DMS79 treated with DMSO at 0.1 percent for 48 hours (cell line): ENCODE measurements at places on chromosomes 5 and 9.

DNA sequence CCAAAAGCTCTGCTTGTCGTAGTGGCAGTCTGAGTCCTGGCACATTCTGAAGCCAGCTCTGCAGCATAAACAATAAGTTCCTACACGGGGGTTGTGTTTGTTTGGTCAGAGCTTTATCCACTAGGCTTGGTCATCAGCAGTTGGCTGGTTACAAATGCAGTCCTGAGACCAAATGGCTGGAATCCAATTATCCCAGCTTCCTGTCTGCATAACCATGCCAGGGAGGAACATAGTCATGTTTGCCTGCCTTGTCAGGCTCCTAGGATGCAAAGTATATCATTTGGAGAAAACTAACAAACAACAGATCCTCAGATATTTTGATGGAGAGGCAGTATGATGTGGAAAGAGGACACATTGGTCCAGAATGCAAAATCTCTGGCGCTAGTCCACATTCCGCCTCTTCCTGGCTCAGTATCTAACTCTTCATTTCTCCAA is 85.8 kb downstream of the FBXO38 start:
- no peak for DNase-seq

- DNase-seq: no peak
Observed at GRCh38 chr5:134063188-134063820, 51.2 kb upstream of the TCF7 start.

GRCh38 chr5:61202213-61202612 is 39.9 kb upstream of the SMIM15 start:
- no peak for DNase-seq

GRCh38 chr9:128404560-128404959 is 16.1 kb upstream of the CERCAM start:
- DNase-seq: no peak

DNA sequence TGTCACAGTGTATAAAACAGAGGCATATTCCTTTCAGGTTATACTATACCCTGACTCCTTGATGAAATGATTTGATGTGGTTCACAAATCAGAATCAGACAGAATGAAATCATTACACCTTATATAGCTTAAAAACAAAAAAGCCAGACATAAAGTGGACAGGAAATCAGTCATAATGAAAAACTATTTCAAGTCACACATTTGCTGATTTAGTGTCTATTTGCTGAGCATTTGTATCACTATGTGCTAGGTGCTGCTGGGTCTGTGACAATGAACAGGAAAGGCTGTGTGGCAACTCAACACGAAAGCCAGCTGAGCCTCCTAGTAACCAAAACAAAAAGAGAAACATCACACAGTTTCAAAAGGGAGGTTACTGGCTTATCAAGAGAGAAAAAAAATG is 194.0 kb downstream of the EFNA5 start:
- DNase-seq: no peak

DNA sequence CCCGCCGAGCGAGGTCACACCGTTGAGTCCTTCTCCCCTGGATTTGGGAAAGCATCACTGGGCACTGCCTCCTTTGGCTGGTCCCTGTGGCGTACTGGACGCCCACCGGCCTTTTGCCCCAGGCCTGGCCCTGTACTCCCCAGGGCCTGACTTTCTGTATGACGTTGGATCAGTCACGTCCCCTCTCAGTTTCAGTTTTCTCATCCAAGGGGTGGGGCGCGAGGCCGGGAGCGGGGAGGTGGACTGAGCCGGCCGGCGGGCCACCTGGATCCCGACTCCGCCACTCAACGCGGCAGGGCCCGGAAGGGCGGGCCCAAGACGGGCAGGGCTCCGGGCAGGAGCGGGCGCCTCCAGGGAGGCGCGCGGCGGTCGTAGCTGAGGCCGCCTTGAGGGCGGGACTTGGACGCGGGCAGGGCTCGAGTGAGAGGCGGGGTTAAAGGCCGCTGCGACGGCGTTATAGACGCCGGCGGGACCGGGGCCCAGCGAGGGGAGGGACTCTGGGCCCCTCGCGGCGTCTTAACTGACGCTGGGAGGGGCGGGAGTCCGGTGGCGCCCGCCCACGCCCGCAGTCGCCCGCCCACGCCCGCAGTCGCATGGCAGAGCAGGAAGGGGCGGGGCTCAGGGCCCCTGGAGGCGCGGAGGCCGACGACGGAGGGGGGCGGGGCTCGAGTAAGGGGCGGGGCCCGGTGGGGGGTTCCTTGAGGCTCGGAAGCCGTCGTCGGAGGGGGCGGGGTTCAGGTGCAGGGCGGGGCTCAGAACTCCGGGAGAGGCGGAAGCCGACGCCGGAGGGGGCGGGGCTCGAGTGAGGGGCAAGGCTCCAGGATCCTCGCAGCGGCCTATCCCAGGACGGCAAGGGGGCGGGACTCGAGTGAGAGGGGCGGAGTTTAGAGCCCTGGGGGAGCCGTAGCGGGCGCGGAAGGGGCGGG is 549 bp upstream of the CARD19 start:
- peak; percentile 79 for DNase-seq

DNA sequence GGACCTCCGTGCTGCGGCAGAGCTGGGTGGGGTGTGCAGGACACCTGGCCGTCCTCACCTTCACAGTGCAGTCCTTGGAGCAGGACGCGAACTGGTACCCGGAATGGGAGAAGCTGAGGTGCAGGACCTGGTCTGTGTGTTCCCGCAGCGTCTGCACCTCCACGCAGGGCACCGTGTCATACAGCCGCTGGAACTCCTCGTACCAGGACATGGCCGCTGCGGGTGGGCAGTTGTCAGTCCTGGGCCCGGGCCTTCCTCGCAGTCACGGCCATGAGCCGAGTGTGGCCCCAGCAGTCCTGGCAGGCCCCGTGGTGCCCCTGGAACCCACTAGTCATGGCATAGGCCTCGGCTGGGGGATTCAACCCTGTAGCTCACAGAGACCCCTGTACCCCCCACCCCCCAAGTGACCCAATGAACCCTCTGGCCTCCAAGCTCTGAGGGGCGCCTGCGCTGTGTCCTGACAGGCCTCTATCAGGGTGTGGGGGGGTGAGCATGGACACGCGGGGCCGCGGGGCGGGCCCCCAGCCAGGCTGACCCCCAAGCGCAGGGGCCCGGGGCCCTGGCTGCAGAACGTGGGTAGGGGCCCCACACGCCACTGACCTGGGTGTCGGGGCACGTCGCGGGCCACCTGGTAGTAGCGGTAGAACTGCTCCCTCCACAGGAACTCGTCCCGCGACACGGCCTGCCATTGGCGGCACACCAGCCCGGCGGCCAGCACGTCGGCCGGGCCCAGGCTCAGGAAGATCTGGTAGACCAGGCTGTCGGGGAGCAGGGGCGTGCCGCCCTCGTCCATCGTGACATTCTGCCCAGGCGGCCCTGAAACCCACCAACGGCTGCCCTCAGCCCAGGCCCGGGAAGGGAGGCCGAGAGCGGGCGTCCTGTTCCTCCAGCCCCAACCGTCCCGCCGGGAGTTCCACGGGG is 987 bp downstream of the FBXW5 start:
- no peak for DNase-seq
